HFFc6 (cell line): ENCODE measurements at places on chromosomes 7 and 10.

GRCh38 chr10:131571865-131572264, 260.3 kb upstream of the TCERG1L start:
- DNase-seq, result no peak
- H3K27ac ChIP-seq, result no peak overlapping the region
- no peak overlapping the region for H3K4me3 ChIP-seq
- no peaks in the 10 kb centered on the region for H3K36me3 ChIP-seq
- H3K27me3 ChIP-seq, result no peaks in the 10 kb centered on the region
- H3K4me1 ChIP-seq, result no peaks in the 10 kb centered on the region

DNA sequence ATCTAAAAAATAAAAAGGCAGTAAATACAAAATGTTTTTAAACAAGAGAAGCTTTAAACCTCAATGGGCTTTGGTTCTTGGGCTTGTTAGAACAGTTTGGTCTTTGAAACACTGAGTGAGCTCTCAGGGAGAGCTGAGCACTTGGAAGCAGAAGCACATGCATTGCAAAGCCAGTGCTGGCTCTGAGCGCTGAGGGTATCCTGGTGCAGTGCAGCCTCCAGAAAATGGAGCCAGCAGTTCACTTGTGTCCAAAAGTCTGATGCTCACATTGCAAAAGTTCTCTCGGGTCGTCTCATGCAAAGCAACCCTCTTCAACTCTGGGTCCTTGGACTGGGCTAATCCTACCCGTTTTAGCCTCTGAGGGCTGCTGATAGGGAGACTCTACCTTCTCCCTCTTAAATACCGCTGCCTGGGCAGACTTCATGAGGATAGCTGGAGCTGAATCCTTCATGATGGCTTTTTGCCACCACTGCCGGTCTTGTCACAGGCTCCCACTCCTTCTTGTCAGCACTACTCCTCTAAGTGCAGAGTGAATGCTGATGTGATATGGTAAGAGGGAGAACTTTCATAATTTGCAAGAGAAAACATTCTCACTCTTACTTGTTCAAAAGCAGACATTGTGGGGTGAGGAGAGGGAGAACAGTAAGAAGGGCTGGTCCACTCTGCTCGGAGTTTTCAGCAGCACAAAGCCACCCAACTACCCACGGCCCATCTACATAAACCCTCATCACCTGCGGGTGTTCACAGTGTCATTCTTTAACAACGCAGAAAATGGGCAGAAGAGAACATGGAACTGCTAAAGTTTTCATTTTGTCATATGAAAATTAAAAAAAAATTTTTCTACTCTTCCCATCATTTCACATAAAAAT, 42.2 kb upstream of the BMPER start:
- no peak for DNase-seq
- no peak overlapping the region for H3K4me3 ChIP-seq
- H3K27ac ChIP-seq, result no peak overlapping the region
- peaks cover 8% of the 10 kb centered on the region; the same call in 1 of the 2 replicates for H3K36me3 ChIP-seq
- peaks cover 11% of the 10 kb centered on the region for H3K27me3 ChIP-seq
- peaks cover 11% of the 10 kb centered on the region for H3K4me1 ChIP-seq

DNA sequence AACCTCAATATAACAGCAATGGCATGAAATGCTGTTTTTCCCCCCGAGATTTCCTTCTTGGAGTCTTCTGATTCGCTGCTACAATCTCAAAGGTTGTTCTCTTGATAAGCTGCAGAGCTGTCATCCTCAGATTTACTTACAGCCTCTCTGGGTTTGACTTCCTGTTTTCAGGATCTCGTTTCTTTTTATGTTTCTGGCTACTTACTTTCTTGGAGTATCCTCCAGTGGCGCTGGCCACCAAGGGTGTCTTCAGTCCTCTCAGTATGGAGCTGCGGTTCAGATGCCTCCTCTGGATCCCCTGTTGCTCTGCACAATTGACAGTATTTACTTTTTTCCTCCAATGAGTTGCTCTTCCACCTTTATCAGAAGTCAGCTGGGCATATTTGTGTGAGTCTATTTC, 152.0 kb upstream of the TMEM72 start:
- no peaks in the 10 kb centered on the region for H3K36me3 ChIP-seq
- DNase-seq, result no peak
- H3K4me3 ChIP-seq, result no peak overlapping the region
- H3K27ac ChIP-seq, result no peak overlapping the region
- H3K27me3 ChIP-seq, result no peaks in the 10 kb centered on the region

GRCh38 chr10:62450912-62451610, 76.9 kb downstream of the ZNF365 start:
- no peak overlapping the region for H3K4me3 ChIP-seq
- peaks cover 28% of the 10 kb centered on the region for H3K4me1 ChIP-seq
- DNase-seq, result no peak
- H3K27me3 ChIP-seq, result no peaks in the 10 kb centered on the region
- no peaks in the 10 kb centered on the region for H3K36me3 ChIP-seq

- H3K36me3 ChIP-seq, result no peaks in the 10 kb centered on the region
- peak overlapping the region; percentile 9; the same call in 1 of the 2 replicates for H3K4me3 ChIP-seq
- H3K4me1 ChIP-seq, result no peaks in the 10 kb centered on the region; the same call in 1 of the 2 replicates
- H3K27ac ChIP-seq, result no peak overlapping the region
Measured at GRCh38 chr10:11631890-11632587, 20.6 kb upstream of the USP6NL start.

DNA sequence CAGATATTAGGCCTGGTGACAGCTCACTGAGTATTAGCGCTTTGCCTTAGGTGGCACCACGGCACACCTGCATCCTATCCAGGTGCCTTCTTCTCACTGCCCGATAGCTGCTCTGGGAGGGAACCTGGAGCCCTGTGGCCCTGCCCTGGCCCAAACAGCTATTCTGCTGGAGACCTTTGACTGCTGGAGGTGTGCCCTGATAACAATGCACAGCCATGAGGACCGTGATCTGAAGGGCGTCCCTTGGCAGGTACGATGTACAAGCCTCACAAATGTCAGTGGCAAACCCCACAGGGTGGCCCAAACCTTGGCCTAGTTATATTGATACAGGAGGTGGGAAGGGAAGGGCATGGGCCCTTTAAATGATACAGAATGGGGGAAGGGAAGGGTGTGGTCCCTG, 259.5 kb downstream of the GRID1 start:
- H3K4me3 ChIP-seq, result no peak overlapping the region
- H3K4me1 ChIP-seq, result no peaks in the 10 kb centered on the region
- H3K27ac ChIP-seq, result no peak overlapping the region
- no peak for DNase-seq
- H3K36me3 ChIP-seq, result 0 out of 2 replicates have a peak, but pooled peaks cover 6% of the 10 kb centered on the region
- peaks cover 3% of the 10 kb centered on the region for H3K27me3 ChIP-seq

GRCh38 chr7:70571961-70572360, 560.0 kb upstream of the GALNT17 start:
- no peak overlapping the region for H3K4me3 ChIP-seq
- H3K36me3 ChIP-seq, result no peaks in the 10 kb centered on the region
- DNase-seq, result no peak
- no peak overlapping the region for H3K27ac ChIP-seq

DNA sequence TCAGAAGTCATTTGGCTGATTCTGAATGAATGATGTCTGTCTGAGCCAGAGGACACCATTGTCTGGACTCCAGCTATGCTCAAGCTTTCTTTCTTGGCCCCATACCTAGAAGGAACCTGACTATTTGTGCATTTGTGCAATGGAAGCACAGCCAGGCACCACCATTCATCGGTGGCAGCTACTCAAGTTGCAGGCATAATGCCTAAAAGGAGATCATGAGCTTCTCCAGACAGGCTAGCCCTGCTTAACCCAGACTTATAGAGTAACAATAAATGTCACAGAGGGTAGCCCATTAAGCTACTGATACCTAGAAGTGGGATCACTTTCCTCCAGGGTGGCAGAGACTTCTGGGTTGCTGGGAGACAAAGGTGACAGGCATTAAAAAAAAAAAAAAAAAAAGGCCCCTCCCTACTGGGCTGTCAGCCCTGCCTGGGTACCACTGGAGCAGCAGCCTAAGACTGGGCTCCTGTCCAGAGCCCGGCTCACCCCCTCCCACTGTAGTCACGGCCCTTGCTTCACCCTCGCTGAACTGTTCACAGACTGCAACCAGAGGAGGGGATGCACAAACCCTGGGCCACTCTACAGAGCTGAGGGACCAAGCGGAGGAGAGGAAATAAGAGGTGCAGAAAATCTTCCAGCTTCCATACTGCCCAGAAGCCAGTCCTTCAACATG, 75.4 kb upstream of the ATP6V0A4 start:
- peaks cover 14% of the 10 kb centered on the region for H3K36me3 ChIP-seq
- DNase-seq, result no peak
- H3K27me3 ChIP-seq, result peaks cover 6% of the 10 kb centered on the region
- H3K4me3 ChIP-seq, result no peak overlapping the region; the same call in 1 of the 2 replicates
- peaks cover 55% of the 10 kb centered on the region for H3K4me1 ChIP-seq
